CD4-positive, alpha-beta T cell treated with Interleukin-4 for 4 hours (primary cell): ENCODE measurements at places on chromosomes 6 and 20.

DNA sequence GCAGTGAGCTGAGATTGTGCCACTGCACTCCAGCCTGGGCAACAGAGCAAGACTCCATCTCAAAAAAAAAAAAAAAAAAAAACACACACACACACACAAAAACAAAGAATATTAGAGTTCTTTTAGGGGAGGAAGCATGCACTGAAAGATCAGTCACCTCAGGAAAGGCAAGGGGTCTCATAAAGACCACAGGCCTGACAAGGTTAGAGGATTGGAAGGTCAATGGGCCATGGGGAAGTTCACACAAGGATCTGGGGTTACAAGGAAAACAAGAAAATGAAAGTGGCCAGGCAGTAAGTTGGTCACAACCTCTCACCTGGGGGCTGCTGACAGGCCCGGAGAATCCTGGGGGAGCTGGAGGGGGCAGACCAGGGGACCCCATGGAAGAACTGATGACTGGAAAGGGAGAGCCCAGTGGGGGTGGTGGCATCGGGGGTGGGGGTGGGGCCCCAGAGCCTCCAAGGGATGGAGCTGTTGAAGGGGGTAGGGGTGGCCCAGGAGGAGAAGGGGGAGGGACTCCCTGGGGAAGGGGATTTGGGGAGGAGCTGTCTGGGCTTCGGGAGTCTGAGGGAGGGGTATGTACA lies 1.5 kb downstream of the RXRB start:
- DNase-seq, result no peak

GRCh38 chr6:125354649-125355048 lies 52.9 kb upstream of the HDDC2 start:
- DNase-seq, result no peak

- no peak for DNase-seq
These were observed 56.0 kb downstream of the RIN2 start for GRCh38 chr20:19813846-19814640.

DNA sequence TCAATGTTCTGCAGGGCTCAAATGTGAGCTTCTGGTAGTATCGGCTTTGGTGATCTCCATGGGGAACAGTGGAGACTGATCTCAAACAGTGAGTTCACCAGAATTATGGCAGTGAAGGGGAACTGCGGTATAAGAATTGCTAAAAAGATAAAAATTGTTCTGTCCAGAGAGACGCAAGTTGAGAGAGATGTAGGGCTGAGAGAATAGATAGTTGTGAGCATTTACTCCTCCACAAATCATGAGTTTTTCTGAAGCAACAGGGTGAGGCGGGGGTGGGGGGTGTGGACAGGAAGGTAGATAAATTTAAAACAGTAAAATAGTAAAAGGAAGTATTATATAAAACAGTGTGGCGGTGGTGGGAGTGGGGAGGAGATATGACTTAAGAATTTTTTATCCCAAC lies 98.6 kb upstream of the NEDD9 start:
- no peak for DNase-seq

GRCh38 chr6:100184473-100184872 lies 190.4 kb upstream of the MCHR2 start:
- no peak for DNase-seq

GRCh38 chr6:20653085-20653479 lies 118.8 kb downstream of the CDKAL1 start:
- DNase-seq, result no peak

DNA sequence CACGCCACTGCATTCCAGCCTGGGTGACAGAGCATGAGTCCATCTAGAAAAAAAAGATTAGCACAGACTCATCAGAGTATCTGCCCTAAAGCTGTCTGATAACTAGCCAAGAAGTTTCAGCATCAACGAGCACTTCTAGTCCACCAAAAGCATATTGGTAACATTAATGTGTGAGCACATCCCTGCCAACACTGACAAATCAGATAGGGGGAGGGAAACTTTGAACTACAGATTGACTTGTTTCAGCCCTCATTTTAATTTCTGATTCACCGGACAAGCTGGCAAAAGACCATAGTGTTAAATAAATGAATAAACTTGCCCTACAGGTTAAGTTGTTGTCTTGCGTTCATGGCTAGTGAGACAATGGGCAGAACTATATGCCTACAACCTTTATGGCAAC lies 7.7 kb upstream of the SEC63 start:
- DNase-seq, result no peak

DNA sequence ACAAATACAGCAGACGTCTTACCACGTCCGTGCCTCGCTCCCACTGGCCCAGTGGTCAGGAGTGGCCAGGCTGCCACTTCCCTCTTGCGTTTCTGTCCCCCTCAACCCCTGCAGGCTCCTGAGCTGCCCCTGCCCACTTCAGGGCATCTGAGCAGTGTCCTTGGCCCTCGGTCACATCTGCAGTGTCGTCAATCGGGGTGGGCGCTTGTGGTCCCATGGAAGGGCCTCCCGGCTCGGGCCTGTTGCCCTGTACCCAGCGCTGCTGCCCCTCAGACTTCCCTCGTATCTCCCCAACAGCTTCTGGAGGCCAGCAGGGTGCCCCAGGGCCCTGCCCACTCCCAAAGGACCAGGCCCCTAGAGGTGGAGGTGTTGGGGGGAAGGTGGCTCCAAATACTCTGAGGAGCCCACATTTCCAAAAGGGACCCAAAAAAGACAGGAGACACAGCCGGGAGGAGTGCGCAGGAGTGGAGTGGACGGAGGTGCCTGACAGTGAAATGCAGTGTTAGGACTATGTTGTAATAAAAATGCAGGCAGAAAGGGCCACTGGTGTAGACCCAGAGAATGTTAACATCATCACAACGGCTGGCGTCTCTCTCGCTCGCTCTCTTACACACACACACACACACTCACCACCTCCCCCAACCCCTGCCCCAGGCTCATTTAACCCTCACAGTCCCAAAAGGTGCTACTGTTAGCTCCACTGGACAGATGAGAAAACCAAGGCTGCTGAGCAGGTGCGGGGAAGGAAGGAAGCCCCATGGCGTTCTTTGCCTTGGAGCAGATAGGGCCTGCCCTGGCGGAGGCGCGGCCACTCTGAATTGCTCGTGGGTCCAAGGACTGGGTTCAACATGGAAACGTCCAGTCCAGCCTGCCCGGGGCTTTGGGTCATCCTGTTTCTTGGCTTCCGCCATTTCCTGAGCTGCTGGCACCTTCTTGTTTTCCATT lies 343.9 kb downstream of the ZFAND3 start:
- no peak for DNase-seq

GRCh38 chr6:119066517-119066916 lies 11.9 kb downstream of the FAM184A start:
- DNase-seq, result no peak
